Hypothalamus (tissue), 51 donors: ENCODE measurements at places on chromosomes 11 and 22.

GRCh38 chr11:46386674-46387073 is 4.9 kb downstream of the CHRM4 start:
- no peak for DNase-seq

GRCh38 chr11:78109081-78110015 is 29.7 kb upstream of the NDUFC2 start:
- DNase-seq, result no peak

- no peak for DNase-seq
Measured at GRCh38 chr11:8838248-8838647, 72.7 kb upstream of the AKIP1 start.

- no peak for DNase-seq
Measured at GRCh38 chr11:61588728-61589191, 7.9 kb upstream of the SYT7 start.

GRCh38 chr11:94788396-94788795 is 20.2 kb downstream of the AMOTL1 start:
- no peak for DNase-seq

DNA sequence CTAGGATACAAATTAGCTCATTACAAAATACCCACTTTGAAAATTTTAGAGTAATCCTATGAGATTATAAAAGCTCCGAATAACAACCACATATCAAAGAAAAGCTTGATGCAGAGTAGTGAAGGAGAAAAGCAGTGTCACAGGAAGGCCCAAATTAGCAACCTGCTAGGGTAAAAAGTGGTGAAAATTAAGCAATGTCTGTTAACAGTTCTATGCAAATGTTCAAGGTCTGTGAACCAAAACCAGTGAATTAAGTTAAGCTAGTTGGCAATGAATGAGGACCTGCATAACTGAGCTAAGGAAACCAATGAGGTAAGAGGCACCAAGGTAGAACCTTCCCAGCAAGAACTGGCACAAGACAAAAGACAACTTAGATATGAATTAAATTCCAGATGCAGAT is 29.6 kb downstream of the PRDM10 start:
- DNase-seq, result no peak

DNA sequence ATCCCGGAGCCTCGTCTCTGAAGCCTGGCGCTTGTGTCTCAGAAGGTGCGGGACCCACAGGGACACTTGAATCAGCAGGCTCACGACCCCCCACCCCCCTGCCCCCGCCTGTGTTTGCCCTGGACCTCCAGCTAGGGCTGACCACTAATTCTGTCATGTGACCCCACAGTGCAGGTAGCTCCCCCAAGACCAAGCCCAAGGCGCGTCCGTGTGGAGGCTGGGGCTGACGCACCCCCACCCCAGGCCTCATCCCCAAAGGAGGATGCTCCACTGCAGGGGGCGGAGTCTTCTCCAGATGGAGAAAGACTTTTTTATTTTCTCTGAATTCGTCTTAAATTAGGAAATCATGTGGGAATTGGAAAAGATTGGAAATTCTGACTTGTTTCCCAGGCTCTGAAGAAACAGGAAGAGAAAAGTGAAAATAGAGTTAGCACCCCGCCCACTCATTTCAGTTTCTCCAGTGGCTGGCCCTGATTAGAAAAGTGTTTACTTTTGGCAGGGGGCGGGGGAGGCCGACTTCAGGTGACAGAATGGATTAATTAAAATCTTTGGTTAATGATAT is 1.0 kb upstream of the RELA start:
- peak; percentile 61 for DNase-seq

- no peak for DNase-seq
Measured at GRCh38 chr11:17876827-17877226, 136.0 kb downstream of the SERGEF start.

GRCh38 chr22:40482391-40482790 is 112.0 kb downstream of the SGSM3 start:
- DNase-seq, result no peak

GRCh38 chr11:33899400-33900037 is 7.6 kb upstream of the LMO2 start:
- DNase-seq, result peak; percentile 40

- no peak for DNase-seq
Measured at GRCh38 chr11:20035701-20036601, 124.3 kb downstream of the DBX1 start.

GRCh38 chr22:46758121-46758520 is 4.3 kb upstream of the TBC1D22A start:
- no peak for DNase-seq

- no peak for DNase-seq
Measured at GRCh38 chr11:44760917-44761550, 34.3 kb downstream of the TSPAN18 start.

DNA sequence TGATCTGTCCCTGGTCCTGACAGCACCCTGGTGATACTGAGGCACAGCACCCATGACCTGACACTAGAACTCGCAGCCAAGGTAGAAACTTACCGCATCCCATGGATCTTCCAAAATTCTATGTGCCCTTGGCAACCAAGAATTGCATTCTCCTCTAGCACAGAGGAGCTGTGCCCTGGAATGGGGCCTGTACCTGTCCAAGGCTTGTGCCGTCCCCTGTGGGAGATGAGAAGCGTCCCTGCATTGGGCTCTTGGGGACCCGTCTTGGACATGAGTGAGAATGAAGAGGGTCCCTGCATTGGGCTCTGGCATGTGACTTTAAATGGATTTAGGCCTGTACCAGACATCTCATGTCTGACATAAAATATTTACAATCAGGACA is 67.1 kb downstream of the GGTLC2 start:
- DNase-seq, result no peak

DNA sequence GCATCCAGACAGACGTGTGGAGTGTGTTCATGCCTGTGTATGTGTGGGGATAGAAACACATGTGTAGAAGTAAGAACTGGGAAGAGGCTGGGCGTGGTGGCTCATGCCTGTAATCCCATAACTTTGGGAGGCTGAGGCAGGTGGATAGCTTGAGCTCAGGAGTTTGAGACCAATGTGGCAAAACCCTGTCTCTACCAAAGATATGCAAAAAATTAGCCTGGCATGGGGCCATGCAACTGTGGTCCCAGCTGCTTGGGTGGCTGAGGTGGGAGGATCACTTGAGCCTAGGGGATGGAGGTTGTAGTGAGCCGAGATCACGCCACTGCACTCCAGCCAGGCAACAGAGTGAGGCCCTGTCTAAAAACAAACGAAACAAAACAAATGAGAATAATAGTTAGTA is 1166.6 kb downstream of the TBC1D22A start:
- DNase-seq, result no peak

GRCh38 chr11:26905368-26905767 is 88.5 kb upstream of the FIBIN start:
- DNase-seq, result no peak
